ENCODE measurements at places on chromosomes 6 and 20.

DNA sequence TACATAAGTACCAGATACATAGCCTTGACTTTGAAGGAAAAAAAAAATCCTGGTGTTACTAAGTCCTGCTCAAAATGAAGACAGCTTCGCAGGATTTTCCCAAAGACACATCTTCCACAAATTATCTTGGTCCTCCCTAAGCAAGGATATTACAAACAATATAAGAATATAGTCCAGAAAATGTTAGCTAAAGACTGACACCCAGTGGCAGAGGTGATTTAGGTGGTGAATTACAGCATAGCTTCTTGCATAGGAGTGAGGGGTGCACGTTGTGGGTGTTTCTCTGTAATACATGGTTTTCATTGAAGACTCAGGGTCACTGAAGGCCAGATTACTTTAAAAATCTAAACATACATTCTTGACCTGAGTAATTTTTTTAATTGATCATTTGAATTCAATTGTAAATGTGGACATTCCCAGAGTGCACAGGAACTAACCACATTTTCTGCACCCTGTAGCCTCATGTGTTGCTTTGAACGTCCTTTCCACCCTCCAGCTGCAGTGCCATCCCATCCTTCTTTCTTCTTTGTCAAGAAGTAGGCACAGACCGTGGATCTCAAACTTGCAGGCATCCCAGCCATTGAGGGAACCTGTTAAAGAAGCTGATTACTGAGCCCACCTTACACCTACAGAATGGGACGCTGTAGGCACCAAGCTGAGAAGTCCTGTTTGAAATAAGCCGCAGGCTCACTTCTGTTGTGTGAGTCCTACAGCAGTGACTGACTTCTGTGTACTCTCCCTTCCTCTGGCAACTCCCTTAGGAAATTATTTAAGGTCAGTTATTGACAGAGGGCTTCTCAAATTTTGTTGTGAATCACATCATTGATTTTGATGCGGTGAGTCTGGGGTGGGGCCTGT, 102.6 kb downstream of the PERP start:
- DNase-seq = peak; percentile 26

DNA sequence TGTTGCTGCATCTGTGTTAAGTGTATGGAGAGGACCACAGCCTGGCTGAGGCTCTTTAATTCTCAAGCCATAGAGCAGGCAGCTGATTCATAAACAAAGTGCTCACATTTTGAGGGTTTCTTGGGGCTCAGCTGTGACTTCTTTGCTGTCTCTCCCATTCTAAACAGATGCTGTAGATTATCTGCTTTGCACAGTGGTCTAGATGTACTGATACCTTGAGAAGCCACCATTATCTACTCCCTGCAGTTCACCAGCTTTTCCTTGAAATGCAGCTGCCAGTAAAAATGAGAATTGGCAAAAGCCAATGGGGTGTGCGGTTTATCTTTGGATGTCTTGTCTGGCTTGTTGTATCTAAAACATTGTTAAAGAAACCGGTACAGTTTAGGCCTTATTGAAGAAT, 5.2 kb upstream of the CNR1 start:
- DNase-seq = no peak

DNA sequence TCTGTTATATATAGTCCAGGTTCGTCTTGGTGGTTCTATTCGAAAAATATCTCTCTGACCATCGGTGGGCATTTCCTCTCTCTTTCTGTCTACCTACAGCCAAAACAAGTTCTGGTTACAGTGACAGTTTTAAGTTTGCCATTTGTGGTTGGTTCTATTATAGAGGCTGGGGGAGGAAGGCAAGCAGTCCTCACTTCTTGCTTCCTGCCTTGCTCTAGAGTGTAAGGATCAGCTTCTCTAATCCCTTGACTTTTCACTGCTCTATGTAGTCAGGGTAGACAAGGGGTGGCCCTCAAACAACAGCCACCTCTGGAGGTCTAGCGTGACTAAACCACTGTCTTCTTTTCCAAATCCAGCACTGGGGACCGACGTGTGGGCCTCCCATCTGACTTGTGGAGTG, 16.1 kb downstream of the E2F3 start:
- no peak for DNase-seq

DNA sequence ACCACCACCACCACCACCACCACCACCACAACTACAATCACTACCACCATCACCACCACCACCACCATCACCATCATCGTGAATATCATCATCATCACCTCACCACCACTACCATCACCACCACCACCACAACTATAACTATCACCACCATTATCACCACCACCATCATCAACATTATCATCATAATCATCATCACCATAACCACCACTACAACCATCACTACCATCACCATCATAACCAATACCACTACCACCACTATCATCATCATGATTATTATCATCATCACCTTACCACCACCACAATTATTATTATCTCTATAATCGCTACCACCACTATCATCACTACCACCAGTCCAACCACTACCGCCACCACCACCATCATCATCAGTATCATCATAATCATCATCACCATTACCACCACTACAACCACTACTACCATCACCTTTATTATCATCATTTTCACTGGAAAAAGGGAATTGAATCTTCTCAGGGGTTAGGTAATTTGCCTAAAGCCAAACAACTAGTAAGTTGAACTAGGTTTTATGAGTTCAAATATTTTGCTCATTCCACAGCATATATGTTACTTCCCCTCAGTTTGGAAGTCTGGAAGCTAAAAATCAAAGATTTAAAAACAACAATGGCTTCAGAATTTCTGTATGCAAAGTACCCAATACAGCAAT, 8.3 kb downstream of the RIPOR2 start:
- no peak for DNase-seq

- DNase-seq = no peak
These were observed 54.2 kb downstream of the BCAS4 start for GRCh38 chr20:50848846-50849673.

- DNase-seq = peak; percentile 52
These were observed 11.2 kb downstream of the GNAS-AS1 start for GRCh38 chr20:58839474-58839874.

- no peak for DNase-seq
These were observed 92.6 kb downstream of the PDE7B start for GRCh38 chr6:135944120-135944519.

- DNase-seq = no peak
These were observed 42.3 kb downstream of the TMC2 start for GRCh38 chr20:2578475-2579192.
